ACHN (cell line): ENCODE measurements at places on chromosomes 7 and 10.
A peak's percentile ranks its signal among the peaks of the same experiment; 100 is the strongest.

DNA sequence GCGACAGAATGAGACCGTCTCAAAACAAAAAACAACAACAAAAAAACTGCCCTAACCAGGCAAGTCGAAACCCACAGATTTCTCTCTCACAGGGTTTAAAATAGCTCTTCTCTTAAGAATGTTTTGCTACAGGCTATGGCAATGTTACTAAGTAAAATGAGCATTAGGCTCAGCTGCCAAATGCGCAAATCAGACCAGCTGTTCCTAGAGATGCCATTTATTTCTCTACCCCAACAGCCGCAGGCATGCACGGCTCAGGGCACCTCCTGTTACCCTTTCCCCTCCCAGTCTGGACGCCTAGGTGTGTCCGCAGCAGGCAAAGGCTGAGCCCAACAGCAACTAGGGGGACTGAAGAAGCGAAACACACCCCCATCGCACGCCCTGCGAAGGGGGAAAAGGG is 168.3 kb upstream of the MBL2 start:
- no peak for DNase-seq

DNA sequence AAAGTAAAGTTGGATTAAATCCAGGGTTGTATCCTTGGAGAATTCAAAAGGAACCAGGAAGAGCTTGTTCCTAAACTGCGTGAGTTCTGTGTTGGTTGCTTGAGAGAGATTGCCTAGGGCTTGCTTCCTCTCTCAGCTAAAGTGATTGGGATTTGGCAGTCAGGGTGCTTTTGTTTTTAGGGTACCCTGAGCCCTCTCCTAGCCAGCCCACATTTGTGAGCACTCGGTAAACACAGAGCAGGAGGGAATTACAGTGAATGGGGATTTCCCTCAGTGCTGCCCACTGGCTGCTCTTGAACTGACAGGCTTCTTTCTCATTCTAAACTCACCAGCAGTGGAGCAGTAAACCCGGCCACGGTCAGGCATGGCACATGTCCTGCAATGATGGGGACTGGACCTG is 146.9 kb downstream of the TPST1 start:
- peak; percentile 52 for DNase-seq

DNA sequence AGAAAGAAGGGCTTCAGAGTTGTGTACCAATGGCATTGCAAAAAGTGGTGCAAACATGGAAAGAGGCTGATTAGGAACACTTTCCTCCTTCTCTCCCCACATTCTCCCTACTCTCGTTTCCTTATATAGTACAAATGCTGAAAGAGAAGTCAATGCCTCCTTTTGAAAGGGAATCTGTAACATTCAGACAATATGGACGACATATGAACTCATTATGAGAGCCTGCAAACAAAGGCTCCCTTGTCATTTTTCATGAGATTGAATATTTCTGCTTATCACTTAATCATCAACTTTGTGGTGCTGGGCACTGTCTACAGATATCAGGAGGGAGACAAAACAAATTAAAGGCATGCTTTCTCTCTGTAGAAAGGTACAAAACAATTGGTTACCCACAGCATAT is 437.1 kb upstream of the PHF14 start:
- DNase-seq: no peak

DNA sequence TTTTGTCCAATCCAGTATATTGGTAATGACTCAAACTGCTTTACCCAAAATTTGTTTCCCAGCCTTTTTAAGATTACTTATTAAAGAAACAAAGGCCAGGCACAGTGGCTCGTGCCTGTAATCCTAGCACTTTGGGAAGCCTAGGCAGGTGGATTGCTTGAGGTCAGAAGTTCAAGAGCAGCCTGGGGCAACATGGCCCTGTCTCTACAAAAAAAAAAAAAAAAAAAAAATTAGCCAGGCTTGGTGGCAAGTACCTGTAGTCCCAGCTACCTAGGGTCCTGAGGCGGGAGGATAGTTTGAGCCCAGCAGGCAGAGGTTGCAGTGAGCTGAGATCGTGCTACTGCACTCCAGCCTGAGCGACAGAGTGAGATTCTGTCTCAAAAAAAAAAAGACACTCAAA is 7.0 kb upstream of the ARHGAP12 start:
- no peak for DNase-seq

- DNase-seq: no peak
Measured at GRCh38 chr7:16958724-16959123, 76.9 kb upstream of the AGR3 start.

DNA sequence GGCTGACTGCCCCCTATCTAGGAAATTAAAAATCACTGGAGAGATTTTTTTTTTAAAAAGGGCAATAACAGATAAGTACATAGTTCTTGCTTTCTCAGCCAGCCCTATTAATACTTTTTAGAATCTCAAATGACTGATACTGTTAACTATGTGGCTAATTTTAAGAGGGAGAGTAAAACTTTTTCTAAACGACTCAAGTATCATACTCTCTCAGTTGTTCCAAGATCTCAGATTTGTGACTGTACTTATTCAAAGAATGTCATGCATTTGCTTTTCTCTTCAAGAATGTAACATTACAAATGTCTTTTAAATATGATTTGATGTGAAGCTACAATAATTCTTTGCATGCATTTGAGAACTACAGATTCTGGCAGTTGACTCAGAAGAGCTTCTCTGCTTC is 55.4 kb upstream of the RAB11FIP2 start:
- DNase-seq: no peak

GRCh38 chr10:72069751-72070526 is 18.4 kb downstream of the SPOCK2 start:
- peak; percentile 24 for DNase-seq

DNA sequence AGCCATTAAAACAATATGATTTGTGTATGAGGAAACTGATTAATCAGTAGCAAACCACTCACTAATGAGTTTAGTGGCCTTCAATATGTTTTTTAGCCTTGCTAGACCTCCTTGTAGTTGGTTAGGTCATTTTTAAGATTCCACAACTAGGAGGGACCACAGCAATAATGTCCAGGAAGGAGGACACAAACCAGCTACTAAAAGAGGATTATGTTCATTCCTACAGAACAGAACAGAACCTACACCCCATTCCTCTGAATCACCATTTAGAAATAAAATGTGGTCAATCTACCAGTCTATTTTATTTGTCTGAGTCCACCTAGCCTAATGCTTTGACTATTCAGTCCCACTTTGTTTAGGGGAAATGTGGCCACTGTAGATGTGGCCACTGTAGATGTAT is 226.3 kb downstream of the GLI3 start:
- no peak for DNase-seq

- no peak for DNase-seq
Measured at GRCh38 chr10:126595160-126595559, 75.3 kb downstream of the C10orf90 start.

- no peak for DNase-seq
Measured at GRCh38 chr7:82472966-82473365, 29.4 kb upstream of the CACNA2D1 start.

DNA sequence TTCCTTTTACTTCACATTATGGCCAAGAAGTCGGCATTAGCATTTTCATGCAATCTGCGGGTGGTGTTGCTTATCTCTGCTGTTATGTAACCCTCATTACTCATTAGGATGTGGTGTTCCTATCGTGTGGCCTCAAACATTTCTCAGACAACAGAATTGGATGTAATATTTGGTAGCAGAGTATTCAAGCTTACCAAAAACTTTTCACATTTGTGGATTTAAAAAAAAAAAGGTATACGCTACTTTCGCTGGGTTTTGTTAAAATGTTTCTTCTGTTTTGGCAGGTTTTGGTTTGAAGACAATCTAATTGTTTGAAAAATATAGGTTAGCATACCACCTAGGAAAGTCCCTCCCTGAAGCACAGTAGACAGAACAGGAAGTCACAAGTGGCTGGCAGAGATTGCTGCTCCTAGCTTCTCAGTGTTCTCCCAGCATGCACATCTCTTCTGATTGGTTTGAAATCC is 128.8 kb downstream of the GATA3 start:
- DNase-seq: no peak

- DNase-seq: no peak
Measured at GRCh38 chr7:134378562-134378961, 61.8 kb upstream of the SLC35B4 start.

GRCh38 chr7:94843553-94843952 is 63.8 kb upstream of the PPP1R9A start:
- no peak for DNase-seq

DNA sequence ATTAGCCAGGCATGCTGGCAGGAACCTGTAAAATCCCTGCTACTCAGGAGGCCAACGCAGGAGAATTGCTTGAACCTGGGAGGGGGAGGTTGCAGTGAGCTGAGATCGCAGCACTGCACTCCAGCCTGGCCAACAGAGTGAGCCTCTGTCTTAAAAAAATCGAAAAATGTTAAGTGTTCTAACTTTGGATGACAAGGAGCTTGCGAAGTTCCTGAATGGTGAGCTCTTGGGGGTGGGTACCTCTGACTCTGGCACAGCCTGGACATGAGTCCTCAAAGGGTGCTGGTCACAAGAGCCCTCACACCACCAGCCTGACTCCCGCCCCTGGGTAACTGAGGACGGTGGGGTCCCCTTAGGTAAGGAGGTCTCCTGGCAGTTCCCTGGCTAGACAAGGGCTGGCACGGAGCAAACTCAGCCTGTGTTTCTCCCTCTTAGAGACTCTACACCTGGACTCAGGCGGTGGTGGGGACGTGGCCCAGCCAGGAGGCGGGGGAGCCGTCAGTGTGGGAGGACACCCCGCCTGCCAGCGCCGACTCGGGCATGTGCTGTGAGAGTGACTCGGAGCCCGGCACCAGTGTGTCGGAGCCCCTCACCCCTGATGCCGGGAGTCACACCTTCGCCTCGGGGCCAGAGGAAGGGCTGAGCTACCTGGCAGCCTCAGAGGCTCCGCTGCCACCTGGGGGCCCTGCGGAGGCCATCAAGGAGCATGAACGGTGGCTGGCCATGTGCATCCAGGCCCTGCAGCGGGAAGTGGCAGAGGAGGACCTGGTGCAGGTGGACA is 24.1 kb downstream of the AMZ1 start:
- DNase-seq: no peak

GRCh38 chr10:30398193-30398592 is 35.8 kb upstream of the MAP3K8 start:
- DNase-seq: no peak

DNA sequence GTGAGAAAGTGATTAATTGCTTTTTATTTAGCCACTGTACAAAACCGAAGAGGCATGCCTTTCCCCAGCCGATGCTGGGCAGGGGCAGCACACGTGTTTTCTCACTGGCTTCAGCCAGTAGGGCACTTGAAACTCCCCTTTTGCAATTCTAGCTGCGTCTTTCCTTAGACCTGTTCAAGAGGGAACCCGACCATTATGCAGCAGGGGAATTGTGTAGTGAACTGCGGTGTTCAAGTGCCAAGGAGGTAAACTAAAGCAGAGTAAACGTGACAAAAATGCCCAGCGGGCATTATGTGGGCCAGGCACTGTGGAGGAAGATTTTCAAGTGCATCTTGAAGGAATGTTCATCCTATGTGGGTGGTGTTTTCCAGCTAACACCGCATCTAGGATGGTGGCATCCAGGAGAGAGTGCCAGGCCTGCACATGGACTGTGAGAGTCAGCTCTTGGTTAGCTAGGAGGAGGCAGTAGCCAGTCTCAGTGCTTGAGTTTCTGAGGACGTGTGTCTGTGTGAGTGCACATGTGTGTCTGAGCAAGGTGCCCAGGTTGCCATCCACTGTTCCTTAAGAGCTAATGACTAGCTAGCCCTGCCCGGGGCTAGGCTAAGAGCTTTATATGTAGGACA is 3.3 kb downstream of the WIPF3 start:
- no peak for DNase-seq

- no peak for DNase-seq
Measured at GRCh38 chr10:1678084-1678483, 59.2 kb downstream of the ADARB2 start.

DNA sequence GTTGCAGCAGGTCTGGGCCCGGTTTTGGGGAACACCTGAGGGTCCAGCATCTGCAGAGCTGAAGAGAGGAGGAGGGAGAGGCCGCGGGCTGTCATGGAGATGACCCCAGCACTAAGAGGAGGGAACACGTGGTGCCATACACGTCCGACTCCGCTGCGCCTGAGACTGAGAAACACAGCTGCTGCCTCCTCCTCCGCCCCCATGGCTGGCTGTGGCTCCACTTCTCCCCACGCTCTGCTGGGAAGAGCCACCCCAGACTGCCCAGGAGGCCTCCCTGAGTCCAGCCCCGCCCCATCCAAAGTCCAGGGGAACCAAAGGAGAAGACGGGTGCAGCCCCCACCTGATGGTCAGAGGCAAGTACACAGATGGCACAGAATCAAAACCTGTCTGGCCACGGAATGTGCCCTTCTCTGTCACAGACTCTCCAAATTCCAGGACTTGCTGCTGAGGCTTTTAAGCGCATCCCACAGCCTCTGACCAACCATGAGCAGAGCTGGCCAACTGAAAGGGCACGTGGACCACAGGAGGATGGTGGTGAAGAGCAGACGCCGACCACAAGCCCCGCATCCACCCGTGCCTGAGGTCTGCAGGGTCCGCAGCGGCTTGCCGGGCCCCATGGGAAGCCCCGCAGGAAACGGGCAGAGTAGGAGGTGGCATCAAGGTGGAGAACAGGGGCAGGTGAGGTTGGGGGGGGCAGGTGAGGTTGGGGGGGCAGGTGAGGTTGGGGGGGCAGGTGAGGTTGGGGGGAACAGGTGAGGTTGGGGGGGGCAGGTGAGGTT is 24.0 kb downstream of the STK32C start:
- DNase-seq: no peak

- DNase-seq: no peak
Measured at GRCh38 chr7:100506356-100506923, 22.7 kb downstream of the NYAP1 start.

DNA sequence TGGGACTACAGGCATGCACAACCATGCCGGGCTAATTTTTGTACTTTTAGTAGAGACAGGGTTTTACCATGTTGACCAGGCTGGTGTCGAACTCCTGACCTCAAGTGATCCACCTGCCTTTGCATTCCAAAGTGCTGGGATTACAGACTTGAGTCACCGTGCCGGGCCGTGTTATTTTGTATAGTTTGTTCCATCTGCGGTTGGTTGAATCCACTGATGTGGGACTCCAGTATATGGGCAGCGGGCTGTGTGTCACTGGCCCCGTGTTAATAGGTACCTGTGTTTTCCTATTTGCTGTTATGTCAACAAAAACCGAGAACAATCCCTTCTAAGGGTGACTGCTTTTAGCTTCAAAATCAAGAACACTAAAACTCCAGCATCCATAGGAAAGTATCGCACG is 297.6 kb upstream of the PITRM1 start:
- DNase-seq: no peak

DNA sequence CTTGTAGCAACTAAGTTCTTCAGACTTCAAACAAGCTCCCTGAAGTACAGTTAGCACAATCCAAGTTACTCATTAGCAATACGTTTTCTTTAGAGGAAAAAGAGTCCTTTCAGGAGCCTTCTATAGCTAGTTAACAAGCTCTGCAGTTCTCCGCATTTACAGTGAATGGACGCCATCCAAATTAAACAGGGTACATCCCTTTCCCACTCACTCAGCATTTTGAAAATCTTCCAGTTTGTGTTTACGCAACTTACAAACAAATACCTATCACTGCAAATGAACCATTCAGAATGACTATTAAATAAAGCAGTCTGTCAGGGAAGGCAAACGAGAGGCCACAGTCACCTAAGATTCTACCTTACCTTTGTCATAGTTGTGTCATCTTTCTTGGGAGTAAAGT is 84.5 kb downstream of the RNF32 start:
- DNase-seq: no peak
